Stimulated activated CD8-positive, alpha-beta memory T cell treated with anti-CD3 and anti-CD28 coated beads, Interleukin-7, amount 100 ng/mL, for 24 hours (primary cell): ENCODE measurements at places on chromosomes 1 and 21.

DNA sequence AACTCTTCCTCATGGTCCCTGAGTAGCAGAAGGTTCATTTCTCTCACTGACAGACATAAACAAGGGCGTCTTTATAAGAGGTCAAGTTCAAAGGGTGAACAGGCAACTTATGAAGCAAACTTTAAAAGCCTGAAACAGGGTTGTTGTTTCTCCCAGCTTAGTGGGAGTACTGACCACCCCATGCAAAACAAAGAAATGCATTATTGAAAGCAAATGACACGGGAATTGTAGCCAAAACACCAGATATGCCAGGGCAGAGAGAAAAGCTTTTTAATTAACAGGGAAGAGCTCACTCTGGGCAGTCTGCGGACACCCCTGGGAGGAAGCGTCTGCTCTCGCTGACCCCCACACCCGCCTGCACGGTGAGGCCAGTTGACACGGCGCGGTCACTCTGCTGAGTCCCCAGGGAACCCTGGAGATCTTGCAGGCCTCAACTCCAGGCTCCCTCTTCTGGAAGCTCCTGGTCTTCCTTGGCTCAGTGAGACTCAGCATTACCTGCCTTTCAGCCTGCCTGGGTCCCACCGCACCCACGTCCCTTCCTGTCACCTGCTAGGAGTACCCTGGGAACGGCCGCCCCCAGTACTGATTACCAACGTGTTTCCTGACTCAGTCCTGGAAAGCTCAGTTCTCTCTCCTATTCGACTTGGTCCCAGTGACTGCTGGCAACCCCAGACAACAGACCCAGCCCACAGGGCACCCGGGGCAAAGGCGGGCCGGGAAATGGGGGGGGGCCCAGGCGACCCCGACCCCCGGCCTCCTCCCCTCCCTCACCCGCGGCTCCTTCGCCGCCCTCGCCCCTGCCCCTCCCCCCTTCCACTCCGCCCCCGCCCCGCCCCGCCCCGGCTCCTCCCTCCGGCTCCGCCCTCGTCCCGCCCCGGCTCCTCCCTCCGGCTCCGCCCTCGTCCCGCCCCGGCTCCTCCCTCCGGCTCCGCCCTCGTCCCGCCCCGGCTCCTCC, 972 bp downstream of the CFAP410 start:
- no peak for DNase-seq

- DNase-seq: no peak
These were observed 25.3 kb upstream of the PEF1 start for GRCh38 chr1:31669786-31670592.

DNA sequence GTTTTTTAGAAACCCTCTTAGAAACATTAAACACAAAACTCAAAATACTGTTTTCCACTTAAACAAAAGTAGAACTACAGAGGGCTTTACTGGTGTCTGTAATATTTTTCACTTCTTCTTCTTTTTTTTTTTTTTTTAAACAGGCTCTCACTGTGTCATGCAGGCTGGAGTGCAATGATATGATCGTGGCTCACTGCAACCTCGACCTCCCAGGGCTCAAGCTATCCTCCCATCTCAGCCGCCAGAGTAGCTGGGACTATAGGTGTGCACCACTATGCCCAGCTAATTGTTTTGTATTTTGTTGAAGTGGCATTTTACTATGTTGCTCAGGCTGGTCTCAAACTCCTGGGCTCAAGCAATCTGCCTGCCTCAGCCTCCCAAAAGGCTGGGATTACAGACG, 194.8 kb downstream of the DAB1 start:
- no peak for DNase-seq

- DNase-seq: no peak
These were observed 47.9 kb downstream of the NCAM2 start for GRCh38 chr21:21046063-21046462.

- DNase-seq: no peak
These were observed 25.5 kb downstream of the ADAMTS5 start for GRCh38 chr21:26941421-26941820.

DNA sequence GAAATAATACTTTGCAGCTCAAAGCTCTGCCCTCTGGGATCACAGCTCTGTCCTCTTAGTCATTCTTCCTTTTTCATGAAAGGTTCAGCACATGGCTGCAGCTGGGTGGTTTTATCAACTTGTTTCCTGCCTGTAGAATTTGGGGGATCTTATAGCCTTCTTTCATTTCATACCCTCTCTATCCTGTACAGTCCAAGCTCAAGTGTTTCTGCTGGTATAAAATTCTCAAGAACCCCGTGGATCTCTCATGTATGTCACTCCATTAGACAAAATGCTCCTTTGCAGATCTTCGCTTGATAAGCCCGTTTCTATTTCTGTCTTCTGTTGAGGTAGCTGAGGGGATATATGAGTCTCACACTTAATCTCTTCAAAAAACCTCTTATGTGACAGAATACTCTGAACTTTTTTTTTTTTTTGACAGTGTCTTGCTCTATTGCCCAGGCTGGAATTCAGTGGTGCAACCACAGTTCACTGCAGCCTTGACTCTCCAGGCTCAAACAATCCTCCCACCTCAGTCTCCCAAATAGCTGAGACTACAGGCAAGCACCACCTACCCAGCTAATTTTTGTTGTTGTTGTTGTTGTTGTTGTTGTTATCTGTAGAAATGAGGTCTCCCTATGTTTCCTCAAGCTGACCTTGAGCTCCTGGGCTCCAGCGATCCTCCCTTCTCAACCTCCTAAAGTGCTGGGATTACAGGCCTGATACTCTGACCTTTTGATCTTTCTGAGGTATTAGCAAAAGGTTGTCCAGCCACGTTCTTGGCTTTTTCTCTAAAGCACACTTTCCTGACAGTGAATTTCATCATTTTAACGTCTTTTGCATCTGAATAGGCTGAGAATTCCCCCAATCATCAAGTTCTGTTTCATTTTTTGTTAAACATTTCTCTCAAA, 24.6 kb upstream of the COL9A2 start:
- DNase-seq: no peak

GRCh38 chr1:183609759-183610452, 19.6 kb upstream of the NCF2 start:
- no peak for DNase-seq

DNA sequence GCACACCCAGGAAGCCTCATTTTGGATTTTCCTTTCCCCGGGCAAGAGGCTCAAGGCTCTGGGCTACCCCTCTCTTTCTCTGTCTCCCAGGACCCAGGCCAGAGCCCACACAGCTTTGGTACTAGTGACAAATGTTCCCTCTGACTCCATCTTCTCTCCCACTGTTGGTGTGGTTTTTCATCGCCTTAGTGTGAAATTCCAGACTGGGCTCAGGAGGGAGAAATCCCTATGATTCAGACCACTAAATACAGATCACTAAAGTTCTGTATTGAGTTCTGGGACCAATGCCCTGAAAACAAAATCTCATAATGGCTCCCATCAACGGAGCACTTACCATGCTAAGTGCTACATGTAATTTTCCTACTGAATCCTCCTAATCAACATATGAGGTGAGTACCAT, 26.1 kb downstream of the IQGAP3 start:
- no peak for DNase-seq

GRCh38 chr1:237282208-237282783, 240.3 kb downstream of the RYR2 start:
- no peak for DNase-seq

DNA sequence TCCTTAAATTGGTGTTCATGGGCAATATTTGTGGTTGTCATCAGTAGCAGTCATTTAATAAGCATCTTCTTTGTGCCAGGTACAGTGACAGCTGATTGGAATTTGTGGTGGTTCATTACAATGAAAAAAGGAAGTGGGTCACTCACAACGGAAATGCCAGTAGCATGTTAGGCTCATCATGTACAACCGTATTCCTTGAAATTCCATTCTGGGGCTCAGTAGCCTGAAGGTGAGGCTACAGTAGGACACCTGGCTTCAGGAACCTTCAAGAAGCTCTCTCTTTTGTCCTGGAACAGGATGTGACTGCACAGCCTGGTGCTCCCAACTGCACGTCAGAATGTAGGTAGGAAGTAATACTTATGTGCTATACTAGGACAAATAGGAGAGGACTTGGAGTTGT, 93.9 kb downstream of the ST3GAL3 start:
- no peak for DNase-seq
